ENCODE measurements at places on chromosomes 7 and 10.

GRCh38 chr10:30775779-30776591, 146.4 kb upstream of the LYZL2 start:
- no peak for DNase-seq

DNA sequence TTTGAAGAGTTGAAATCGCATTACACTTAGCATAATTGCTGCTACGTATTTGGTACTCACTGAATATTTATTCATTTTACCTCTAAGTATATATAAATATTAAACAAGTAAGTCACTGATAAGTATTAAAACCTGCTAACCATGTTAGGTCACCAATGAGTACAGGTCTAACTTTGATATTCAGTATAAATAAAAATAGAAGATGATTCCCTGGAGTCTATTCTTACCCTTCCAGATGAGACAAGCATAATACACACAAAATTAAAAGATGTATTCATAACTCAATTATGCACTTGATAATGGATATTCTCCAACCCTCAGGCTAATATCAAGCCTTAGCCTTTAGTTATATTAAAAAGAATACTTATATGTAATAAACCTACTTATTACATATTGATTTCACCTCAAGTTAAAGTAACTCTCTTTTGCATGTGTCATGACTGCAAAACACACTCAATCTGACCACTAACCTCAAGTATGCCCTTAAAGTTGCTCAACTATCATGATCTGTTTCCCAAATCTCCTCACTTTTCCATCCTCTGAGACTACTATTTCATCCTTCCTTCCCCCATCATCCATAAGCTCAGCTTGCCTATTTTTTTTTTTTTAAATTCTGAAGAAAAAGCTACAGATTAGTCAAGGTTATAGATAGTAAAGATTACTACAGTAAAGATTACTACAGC, 46.8 kb downstream of the IPMK start:
- no peak for DNase-seq

GRCh38 chr7:150719436-150719835, 3.0 kb downstream of the GIMAP1 start:
- DNase-seq = no peak

DNA sequence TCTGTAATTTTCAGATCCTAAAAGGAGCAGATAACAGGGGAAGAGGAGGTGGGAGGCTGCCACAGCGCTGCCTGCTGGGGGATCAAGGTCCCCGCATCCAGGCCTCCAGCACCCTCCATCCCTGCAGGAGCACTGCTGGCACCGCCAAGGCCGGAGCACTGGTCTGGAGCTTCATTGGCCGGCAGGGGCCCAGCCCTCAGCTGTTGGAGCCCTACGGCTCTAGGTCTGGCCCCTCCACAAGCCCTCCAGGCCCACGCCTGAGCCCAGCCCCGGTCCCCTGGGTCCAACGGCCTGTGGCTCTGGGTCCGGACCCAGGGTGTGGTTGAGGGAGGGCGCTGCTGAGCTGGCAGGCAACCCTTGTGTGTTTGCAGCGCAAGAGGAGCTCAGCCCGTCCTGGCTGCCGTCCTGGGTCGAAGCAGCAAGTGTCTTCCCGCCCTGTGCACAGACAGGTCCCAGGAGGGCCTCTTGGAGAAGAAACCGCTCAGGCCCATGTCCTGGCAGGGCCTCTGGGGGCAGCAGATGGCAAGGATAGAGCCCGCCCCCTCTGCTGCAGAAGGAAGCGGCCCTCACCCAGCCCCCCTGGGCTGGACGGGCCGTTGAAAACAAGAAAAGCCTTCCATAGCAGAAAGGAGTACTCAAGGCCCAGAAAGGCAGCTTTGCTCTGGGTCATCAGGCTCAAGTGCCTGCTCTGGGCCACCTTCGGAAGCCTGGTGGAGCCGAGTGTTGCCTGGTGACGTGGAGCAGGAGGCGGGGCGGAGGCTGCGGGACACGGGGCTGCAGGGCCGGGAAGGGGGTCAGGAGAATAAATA, 54.3 kb upstream of the TNRC18 start:
- DNase-seq = no peak

DNA sequence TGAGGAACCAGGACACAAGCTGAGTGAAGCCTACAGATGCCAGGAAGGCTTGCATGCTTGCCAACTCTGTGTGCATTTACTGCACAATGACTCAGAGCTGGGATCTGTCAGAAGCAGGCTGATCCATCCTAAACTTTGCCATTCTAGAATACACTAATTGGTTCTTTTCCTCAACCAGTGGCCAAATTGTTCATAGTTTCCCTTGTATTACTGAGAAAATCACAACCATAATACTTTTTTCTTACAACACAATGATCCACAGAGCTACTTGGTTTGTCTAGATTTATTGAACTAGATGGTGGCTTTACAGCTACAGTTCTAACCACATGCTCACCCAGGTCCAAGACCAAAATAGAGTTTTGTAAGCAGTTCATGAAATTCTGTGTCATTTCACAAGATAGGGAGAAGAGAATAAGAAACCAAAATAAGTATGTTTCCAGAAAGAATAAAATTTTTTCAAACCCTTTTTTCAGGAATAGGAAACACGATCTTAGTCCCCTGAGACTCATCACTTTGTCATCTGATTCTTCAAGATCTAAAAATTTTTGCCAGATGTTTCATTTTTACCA, 21.0 kb upstream of the LRRC17 start:
- DNase-seq = no peak

DNA sequence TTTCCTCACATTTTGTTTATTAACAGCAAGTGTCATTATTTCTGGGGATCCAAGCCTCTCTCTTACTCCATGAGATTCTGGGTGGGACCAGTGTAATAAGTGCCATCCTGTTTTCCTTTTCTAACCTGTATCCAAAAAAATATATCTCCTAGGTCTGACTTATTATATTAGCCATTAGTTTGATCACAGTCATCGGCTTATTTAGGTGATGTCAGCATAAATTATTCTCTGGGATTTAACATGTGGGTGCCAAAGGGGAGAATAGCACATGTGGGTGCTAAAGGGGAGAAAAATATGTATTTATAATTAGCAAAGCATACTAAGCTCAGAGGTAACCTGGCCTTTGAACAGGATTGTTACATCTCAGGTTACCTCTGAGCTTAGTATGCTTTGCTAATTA, 293.8 kb upstream of the SEMA3D start:
- no peak for DNase-seq

- DNase-seq = no peak
Observed at GRCh38 chr10:122132882-122133565, 138.1 kb upstream of the BTBD16 start.

DNA sequence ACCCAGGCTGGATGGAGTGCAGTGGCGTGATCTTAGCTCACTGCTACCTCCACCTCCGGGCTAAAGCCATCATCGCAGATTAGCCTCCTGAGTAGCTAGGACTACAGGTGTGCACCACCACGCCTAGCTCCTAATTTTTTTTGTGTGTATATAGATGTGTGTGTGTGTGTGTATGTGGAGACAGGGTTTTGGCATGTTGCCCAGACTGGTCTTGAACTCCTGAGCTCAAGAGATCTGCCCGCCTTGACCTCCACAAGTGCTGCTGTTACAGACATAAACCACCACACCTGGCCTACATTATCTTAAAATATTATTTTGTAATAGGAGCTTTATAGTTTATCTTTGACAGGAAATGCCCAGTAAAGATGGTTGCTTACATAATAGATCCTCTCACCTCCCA, 25.0 kb downstream of the FOXP2 start:
- DNase-seq = no peak

- DNase-seq = no peak
Observed at GRCh38 chr10:12018438-12019282, 23.9 kb downstream of the UPF2 start.

DNA sequence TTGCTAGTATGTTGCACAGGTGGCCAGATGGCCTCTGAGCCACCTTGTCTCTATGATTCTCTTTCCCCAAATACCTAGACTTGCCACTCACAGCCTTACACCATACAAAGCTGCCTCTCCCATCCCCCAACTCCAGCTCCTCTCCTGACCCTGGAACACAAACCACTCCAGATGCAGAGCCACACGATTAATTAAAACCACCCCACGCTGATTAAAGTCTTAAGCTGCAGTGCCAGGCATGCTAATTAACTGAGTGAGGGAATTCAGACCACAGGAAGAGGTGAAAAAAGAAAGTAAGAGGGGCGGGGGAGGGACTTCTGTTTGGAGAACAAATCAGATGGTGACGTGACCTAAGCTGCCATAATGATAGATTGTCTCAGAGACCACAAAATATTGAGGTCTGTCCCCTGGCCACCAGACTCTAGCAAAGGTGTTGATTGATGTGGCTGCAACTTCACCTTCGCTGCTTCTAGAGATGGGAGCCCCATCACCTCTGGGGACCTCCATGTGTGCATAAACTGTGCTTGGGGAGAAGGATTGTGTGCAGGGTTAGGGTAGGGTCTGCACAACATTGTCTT, 331.3 kb downstream of the PLXNA4 start:
- DNase-seq = no peak

DNA sequence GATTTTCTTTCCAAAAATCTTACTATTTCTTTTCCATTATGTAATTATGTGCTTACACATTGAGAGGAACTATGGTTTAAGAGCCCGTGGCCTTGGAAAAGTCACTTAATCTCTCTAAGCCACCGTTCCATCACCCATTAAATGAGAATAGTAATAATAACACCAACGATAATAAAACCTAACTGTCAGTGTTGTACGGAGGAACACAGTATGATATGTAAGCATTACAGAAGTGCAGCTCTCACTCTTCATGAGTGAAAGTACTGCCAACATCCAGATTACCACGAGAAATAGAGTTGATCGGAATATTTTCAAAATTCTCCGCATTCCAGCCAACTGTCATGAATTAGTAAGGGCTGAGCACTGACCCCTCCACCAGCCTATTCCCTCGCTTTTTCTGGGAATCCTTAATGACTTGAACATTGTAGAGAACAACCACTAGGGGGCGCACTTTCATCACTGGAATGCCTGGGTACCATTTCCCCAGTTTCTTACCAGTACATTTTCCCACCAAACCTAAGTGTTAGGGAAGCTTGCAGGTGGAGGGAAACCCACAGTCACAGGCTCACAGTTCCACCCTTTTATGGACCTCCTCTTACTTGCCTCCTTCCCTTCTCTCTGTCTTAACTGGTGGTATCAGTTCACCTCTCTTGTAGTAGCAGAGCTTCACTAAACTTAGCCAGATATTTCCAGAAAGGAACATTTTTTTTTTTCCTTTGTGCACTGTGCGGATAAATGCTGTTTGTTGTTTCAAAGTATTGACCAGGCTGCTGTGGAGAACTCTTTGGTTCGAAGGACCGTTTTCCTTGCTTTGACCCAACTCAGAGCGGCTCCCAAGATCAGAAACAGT, 27.8 kb downstream of the NKX2-3 start:
- peak; percentile 38 for DNase-seq

- no peak for DNase-seq
Observed at GRCh38 chr7:47827351-47827756, 120.9 kb downstream of the PKD1L1 start.

GRCh38 chr10:34549001-34549400, 266.1 kb downstream of the PARD3 start:
- DNase-seq = no peak

DNA sequence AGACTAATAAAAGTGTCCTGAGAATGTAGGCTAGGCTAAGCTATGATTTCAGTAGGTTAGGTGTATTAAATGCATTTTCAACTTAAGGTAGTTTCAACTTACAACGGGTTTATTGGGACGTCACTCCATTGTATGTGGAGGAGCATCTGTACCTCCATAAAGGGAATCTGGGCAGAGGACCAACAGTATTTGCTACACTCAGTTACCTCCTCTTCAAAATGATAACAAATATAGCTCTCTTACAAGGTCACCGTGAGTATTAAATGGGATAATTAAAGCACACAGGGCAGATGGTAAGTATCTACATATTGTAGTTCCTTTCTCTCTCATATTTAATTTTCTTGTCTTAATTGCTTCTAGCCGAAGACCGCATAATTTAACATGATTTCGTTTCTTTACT, 59.0 kb upstream of the FGL2 start:
- DNase-seq = no peak

DNA sequence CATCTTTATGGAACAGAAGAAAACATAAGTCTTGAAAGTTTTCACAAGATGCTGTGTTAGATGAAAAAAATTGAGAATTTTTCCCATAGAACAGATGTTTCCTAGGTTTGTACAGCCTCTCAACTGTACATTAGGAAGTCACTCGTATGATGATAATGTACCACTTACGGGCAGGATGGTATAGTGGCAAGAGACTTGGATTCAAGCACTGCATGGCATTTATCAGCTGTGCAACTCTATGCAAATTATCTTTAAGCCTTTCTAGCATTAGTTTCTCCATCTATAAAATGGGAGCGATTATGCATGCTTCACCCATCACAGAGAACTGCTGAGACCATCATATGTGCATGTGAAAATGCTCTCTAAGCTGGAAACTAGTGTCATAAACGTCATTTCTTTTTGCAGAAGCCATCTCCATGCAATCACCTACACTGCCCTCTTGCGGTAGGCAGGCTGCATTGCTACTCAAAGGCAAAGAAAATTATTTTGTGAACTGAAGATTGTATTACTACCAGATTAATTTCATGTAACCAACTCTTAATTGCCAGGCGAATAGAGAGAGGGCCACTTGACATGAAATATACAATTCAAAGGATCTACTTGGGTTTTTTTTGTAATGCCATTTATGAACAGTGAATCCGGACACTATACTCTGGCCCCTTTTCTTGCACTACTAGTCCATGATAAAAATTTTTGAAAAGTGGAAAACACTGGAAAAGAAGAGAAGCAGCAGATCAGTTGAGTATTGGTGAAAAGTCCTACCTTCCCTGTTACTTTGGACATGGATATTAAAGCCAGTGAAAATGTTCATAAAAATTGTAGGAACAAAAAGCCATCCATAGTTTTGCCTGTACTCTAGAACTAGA, 102.3 kb downstream of the JAZF1 start:
- DNase-seq = peak; percentile 45

DNA sequence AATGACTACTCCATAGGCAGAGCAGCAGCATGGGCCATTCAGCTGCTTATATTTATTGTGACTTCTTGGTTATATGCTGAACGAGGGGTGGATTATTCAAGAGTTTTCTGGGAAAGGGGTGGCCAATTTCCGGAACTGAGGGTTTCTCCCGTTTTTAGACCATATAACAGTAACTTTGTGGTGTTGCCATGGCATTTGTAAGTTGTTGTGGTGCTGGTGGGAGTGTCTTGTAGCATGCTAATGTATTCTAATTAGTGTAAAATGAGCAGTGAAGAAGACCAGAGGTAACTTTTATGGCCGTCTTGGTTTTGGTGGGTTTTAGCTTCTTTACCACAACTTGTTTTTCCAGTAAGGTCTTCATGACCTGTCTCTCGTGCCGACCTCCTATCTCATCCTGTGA, 139.6 kb downstream of the KLF6 start:
- DNase-seq = no peak

DNA sequence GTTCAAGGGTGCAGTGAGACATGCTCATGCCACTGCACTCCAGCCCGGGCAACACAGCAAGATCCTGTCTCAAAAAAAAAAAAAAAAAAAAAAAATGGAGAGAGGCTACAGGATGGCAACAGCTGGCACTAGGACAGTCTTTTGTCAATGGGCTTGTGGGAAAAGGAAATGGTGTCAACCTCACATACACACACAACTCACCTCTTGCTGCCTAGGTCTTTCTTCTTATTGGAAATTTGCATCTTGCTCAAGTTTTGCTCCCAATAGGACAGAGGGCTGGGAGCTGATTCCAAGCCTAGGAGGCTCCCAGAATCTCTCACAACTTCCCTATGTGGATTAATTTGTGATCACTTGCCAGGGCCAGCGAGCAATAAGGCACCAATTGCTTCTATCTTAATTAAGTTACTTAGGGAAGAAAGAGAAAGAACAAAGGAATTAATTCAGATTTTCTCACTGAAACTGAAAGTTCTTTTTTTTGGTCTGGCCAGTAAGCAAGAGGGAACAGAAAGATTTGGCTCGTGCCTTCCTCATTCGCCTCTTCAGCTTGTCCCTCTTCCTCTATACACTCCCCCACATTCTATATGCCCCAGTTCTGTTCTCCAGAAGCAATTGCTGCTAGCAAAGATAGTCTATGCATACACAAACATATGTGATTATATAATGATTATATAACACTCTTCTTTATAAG, 33.8 kb downstream of the MAP3K8 start:
- no peak for DNase-seq
